NCI-H1417 treated with DMSO at 0.1 percent for 48 hours (cell line): ENCODE measurements at places on chromosomes 3 and 15.

- DNase-seq: peak; percentile 11
Observed at GRCh38 chr3:155859859-155860258, 5.6 kb upstream of the SLC33A1 start.

GRCh38 chr15:98077186-98077585 is 116.7 kb downstream of the ARRDC4 start:
- DNase-seq: no peak

DNA sequence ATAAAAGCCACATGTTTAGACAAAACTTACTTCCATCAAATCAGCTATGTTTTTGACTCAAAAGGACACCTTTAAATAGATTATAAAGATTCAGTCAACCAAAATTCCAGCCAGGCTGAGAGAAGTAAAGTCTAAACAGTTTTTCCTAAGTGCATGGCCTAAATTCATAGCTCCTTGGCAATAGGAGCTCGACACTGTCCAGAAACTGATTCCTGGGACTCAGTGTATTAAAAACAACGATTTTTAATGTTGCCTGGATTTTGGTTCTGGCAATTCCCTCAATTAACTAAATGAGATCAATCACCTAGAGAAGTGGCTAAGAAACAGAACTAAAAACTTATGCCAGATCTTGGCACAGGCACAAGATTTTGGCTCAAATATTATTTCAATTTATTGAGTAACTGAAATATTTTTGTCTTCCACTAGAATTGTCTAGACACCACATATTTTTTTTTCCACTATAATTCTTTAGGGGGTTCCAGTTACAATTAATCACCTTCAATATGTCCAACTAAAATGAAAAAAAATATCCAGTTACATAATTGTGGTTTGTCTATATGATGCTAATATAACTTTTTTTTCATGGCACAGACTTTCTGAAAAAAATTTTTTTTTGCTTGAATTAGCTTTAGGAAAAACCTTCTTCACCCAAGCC is 135.9 kb downstream of the TFDP2 start:
- DNase-seq: no peak

- DNase-seq: no peak
Observed at GRCh38 chr3:115646027-115646690, 22.8 kb downstream of the GAP43 start.
